ENCODE measurements at places on chromosomes 4 and X.
A peak's percentile ranks its signal among the peaks of the same experiment; 100 is the strongest.

GRCh38 chrX:132406106-132406505 is 82.7 kb downstream of the MBNL3 start:
- no peak for DNase-seq

DNA sequence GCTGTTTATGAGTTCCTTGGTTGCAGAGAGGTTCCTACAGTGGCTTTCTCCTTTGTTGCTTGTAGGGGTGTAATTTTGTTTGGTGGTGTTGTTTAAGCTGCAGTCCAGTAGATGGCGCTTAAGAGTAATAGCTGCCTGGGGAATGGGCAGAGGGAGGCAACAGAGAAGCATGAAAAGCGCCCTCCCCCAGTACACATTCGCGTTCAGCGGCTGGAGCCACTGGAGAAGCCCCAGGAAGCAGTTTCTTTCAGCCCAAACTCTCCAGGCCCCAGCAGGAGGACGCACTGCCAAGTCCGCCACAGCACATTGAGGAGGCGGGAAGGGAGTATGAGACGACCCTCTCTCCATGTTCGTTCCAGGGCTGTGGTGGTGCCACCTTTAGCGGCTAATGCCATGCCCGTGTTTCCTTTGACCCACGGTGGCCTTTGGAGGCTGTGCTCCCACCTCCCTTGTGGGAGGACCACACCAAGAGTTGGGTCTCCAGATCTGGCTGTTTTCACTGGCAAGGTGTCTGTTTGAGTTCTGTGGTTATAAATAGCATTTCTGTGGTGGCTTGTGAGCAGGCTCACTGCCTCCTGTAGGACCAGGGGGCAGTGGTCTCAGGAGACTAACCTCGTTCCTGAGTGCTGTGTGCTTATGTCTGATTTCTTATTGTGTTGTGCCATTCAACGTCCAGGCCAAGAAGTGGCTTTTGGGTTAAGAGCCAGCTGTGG is 252.3 kb downstream of the ARHGAP10 start:
- DNase-seq: peak; percentile 41

DNA sequence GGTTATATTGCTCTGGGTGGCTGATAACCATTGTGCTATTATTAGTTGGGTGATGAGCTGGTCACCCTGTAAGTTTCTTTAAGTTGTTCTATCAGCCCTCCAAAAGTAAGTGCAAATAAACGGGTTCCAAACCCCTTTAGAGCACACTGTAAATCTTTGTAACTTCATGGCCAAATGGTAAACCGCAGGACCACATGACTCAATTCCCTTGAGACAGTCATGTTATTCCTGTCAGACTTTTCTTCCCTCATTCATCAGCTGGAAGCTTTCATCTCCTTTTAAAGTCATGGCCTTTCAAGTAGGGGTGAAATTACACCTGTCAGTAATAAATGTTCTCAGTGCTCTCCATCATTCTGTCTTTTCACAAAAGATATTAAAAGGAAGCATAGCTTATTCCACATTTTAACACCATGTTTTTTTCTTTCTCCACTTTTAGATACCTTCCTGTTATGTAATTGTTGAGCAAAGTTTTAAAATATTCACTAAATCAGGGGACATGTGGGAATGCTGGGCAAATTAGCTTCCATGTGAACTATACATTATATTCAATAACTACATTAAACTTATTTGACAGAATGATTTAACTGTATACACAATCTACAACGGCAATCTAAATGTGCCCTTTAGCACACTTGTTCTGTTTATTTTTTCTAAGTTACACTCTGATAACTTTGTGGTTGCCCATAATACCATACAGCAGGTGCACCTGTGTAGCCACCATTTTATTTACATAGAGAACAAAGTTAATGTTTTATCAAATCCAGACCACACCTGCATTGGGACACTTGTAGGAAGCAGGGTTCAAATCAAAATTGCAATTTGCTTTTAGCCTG is 275.5 kb downstream of the CFAP299 start:
- DNase-seq: peak; percentile 64

- no peak for DNase-seq
Measured at GRCh38 chrX:136627409-136627808, 20.5 kb upstream of the CD40LG start.

DNA sequence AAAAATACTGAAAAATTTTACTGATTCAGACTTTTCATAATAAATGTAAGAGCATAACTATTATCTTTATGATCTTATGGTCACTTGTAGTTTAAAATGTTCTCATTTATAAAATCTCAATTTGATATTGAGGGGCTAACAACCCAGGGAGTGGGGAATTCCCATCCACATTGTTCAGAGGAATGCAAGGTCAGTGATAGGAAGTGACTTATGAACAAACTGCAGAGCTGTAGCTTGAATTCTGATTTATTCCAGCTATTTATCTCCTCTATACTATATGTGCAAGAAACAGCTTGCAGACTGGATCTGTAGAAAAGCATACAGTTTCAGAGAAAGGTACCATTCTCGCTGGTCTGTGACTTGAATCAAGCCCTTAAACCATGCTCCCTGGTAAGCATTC is 61.6 kb downstream of the SEC24D start:
- no peak for DNase-seq

GRCh38 chrX:10243106-10243505 is 86.3 kb downstream of the CLCN4 start:
- peak; percentile 48 for DNase-seq

GRCh38 chr4:144313370-144313769 is 172.9 kb upstream of the GYPA start:
- DNase-seq: no peak

DNA sequence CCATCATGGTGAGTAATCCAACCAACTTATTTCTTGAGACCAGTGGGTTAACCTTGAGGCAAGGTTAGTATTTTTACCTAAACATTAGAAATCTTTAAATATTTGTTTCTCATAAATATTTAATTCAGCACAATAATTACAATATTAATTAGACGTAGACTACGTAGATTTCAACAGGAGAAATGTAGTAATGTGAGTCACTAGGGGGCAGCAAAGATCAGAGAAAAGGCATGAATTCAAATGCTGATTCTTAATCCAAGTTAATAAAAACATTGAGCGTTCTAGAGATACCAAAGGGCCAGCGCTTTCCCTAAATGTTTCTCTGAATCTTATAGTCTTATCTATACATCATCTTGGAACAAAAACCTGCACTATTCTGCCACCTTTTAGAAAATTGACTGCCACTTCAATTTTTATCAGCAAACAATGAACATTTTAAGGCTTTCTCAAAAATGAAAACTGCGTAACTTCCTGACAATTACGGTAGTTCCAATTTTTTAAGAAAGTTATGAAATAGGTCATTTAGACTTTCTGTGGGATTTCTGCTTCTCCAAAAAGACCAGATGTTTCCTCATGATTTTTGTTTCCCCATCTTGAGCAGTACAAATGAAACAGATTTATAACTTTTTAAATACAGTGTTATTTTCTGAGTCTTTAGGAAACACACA is 180.7 kb downstream of the GASK1B start:
- peak; percentile 23 for DNase-seq

- DNase-seq: peak; percentile 39
Measured at GRCh38 chr4:139763205-139763604, 97.6 kb downstream of the MGST2 start.

DNA sequence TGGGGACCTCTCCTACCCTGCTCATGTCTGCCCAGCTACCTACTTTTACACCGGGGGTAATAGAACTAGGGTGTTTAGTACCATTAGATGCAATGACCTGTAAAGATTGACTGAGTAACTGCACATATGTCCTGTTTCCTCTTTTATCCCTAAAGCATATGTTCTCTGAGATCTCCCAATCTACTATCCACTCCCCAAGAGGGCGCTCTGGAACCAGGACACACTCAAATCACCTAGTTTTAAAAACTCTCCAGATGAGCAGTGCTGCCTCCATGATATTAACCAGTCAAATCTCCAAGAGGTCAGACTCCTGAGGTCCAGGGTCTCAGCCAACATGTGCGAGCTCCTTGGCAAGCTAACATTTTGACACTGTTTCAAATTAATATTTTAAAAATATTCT is 87.0 kb upstream of the TSPAN5 start:
- DNase-seq: no peak

- DNase-seq: no peak
Measured at GRCh38 chr4:142900622-142901021, 54.5 kb upstream of the INPP4B start.

DNA sequence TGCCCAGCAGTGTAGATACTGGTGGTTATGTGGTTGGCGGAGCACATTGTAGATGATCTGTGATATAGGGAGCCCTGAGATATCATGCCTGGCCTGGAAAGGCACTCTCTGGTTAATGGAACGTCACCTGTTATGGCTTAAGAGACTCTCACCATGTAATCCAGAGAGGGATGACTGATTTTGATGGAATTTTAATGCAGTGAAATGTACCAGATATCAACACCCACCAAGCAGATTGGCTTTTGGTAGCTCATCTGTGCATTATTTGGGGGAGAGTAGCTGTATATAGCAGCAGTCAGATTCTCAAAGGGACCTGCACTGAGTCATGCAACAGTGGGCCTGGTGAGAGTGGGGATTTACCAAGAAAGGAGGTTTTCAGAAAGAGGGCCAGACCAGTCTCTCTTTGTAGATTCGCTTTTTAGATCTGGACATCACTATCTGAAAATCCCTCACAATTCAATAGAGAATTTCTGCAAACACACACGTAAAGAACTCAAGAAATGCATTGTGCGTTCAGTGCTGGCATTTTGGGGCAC is 17.3 kb downstream of the TSC22D3 start:
- no peak for DNase-seq

DNA sequence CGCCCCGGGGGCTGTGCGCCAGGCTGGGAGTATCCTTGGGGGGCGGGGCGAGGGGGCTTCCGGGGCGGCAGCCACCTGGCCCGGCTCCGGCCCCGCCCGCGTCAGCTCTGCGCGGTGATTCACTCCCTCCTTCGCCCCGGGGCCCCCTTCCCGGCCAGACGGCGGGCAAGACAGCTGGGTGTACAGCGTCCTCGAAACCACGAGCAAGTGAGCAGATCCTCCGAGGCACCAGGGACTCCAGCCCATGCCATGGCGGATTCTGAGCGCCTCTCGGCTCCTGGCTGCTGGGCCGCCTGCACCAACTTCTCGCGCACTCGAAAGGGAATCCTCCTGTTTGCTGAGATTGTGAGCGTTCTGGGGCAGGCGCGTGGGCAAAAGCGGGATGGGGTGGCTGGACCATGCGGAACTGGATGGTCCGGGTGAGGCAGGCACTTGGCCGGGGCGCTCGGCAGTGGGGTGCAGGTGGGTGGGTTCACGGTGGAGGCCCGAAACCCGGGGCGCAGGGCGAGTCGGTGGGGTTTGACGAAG is at the start of gene PLP2:
Gene PLP2 (plus strand): TSS at position 147 of the 528 bp plus-strand sequence. CDS start 103 bp downstream, at position 250.
- DNase-seq: no peak

GRCh38 chr4:102031406-102031805 is 240.9 kb downstream of the BANK1 start:
- no peak for DNase-seq

- DNase-seq: no peak
Measured at GRCh38 chr4:99918656-99919055, 24.4 kb upstream of the LAMTOR3 start.
